ENCODE measurements at places on chromosomes 16 and 17.

- no peak for DNase-seq
These were observed 163.5 kb downstream of the IRF8 start for GRCh38 chr16:86062271-86062965.

GRCh38 chr16:1958715-1959268, 546 bp upstream of the NDUFB10 start:
- DNase-seq: no peak

DNA sequence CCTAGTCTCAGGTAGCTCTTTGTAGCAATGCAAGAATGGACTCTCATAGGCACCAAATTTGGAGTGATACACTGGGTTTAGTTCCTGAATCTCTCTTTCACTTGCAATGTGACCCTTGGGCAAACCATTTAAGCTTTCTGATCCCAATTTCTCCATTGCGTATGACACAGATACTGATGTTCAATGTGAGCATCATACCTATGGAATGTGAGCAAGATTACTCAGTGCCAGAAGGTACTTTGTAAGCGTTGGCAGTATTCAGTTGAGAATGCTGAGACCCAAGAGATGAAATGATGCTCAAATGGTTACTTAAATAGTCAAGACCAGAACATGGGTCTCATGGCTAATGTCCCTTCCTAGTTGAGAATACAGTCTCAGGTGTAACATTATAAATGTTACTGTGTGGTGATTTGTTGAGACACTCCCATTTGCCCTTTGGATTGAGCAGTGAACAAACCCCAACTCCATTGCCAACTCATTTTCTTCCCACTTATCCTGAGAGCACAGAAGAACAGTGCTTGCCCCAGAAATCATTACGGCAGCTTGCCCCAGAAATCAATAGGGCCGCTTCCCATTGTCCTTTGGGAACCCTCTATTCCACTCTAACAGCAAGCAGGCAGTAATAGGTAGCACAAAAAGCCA, 134.1 kb downstream of the SOX9 start:
- no peak for DNase-seq

GRCh38 chr17:61928101-61928436, 287 bp upstream of the INTS2 start:
- no peak for DNase-seq

DNA sequence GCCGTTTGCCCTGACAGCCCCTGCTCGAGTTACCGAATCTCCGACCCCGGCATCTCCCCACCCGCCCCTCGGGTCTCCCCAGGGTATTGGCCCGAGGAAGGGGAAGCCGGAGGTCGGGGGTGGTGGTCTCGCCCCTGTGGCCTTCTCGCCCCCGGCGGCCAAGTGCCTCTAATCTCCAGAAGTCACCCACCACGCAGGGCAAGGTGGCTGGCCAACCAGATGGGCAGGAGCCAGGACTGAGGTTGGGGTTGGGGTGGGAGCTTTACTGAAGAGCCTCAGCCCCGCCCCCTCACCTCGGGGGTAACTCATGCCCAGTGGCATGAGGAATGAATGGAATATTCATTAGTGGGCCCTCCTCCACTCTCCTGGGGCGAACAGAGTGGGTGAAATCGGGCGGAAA, 637 bp downstream of the DHRS11 start:
- no peak for DNase-seq

- DNase-seq: no peak
These were observed 28.1 kb upstream of the NXPH3 start for GRCh38 chr17:49547566-49547965.

DNA sequence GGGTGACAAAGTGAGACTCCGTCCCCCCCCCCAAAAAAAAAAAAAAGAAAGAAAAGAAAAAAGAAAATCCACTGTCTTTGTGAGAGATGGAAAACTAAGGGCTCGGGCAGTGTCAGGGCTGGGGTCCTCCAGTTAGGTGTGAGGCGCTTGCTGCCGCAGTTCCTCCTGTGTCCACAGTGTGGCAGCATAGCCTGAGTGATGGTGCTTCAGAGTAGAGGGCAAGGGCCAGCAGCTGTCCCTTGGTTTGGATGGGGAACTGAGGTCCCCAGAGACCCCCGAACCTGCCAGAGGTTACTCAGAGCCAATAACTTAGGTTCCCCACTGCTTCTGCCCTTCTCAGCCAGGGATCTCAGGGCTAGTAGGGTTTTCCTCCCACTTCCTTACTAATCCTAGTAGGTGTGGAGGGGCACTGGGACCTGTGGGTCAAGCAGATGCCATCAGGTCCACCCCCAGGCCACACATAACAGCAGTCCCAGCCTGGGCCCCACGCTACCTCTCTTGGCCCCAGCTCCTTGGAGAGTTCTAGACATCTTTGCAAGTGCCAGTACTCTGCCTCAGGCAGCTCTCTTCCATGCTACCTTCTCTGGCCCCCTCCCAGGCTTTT, 7.9 kb upstream of the LLGL1 start:
- peak; percentile 88 for DNase-seq

DNA sequence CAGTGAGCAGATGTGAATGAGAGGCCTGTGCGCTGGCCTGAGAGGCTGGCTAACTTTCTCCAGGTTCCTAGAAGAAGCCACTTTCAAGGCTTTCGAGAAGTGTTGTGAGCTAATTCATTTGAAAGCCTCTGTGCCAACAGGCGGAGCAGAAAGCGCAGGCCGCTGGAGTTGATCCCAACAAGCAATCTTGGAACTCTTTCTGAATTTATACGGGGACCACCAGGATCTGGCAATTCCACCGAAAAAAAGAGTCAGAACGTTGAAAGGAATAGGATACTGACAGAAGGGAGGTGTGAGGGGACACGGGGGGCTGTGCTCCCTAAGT, 71.3 kb upstream of the METRNL start:
- DNase-seq: no peak

DNA sequence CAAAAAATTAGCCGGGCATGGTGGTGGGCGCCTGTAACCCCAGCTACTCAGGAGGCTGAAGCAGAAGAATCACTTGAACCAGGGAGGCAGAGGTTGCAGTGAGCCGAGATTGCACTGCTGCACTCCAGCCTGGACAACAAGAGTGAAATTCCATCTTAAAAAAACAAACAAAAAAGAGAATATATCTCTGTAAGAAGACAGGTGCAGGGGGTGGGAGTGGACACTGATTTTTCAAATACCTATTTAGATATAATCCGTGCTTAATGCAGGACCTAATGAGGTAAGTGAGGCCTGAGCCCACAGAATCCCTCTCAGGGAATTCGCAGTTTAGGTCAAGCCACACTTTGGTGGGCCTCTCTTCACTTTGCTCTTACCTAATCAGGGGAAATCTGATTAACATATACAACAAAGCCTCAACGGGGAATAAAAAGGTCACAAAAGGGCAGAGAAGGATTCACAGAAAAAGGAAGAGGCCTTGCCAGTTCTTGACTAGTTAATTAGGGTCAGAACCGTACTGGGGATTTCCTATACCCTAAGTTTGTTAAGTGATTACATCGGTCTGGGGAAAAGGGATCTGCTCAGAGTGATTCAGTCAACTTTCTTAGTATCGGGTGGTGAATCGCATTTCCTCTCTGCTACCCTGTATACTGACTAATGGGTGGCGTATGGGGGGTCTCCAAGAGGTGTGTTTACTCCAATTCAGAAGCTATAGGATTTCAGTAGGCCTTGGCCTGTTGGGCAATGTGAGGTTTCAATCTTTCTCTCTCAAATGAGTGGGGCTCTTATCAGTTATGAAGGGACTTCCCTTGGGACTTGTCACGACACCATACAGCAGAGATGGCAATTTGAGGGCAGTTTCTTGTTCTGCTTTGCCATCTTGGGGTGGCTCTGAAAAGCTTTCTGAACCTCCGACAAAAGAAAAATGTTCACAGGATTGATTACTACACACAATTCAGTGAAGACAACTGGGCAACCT, 1.9 kb upstream of the NFAT5 start:
- no peak for DNase-seq

- no peak for DNase-seq
These were observed 1.2 kb upstream of the UBB start for GRCh38 chr17:16379654-16380053.

DNA sequence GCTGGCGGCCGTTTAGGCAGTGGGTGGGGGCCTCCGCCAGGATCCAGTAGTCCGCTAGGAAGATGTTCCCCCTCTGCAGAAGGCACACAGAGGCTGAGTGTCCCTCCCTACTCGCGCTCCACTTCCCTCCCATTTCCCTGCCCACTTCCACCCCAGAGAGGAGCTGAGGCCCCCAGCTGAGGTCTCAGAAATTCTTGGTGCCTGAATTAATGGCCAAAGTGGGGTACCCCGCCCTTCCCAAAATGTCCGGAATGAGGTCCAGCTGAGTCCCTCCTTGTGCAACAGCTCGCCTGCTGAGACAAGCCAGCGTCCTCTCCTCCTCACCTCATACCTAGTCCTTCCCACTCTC, 7.9 kb downstream of the ALOXE3 start:
- no peak for DNase-seq

All from stomach (tissue), 19 donors.